Right lung (tissue), 10 donors: ENCODE measurements at places on chromosomes 5 and 9.

- no peak for DNase-seq
These were observed 36.0 kb downstream of the ANKRD33B start for GRCh38 chr5:10599862-10600284.

GRCh38 chr5:179613460-179614071 is 9.9 kb downstream of the HNRNPH1 start:
- DNase-seq, result no peak

- no peak for DNase-seq
These were observed 266.8 kb downstream of the ARHGEF28 start for GRCh38 chr5:73892806-73893205.

DNA sequence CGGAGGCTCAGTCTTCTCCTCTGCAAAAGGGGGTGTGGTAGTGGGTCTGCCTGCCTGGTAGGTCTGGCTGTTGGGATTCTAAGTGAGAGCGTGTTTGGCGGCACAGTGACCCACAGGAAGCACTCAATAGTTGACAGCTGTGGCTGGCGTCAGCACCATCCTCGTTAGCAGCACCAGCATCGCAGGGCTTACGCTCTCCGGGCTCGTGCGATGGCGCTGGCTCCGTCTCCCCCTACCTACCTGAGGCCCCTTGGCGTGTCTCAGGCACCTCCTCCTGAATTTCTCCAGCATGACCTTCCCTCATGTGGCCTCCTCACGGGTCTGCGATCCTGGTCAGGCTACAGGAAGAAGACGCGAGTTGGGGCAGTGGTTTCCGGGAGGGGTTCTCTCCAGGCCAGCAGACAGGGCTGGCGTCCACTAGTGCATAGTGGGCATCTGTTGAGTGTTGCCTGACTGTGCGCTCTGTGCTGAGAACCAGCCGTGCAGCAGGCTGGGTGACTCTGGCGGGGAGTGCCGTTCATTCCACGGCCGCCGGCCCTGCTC is 66.9 kb downstream of the HMCN2 start:
- no peak for DNase-seq

DNA sequence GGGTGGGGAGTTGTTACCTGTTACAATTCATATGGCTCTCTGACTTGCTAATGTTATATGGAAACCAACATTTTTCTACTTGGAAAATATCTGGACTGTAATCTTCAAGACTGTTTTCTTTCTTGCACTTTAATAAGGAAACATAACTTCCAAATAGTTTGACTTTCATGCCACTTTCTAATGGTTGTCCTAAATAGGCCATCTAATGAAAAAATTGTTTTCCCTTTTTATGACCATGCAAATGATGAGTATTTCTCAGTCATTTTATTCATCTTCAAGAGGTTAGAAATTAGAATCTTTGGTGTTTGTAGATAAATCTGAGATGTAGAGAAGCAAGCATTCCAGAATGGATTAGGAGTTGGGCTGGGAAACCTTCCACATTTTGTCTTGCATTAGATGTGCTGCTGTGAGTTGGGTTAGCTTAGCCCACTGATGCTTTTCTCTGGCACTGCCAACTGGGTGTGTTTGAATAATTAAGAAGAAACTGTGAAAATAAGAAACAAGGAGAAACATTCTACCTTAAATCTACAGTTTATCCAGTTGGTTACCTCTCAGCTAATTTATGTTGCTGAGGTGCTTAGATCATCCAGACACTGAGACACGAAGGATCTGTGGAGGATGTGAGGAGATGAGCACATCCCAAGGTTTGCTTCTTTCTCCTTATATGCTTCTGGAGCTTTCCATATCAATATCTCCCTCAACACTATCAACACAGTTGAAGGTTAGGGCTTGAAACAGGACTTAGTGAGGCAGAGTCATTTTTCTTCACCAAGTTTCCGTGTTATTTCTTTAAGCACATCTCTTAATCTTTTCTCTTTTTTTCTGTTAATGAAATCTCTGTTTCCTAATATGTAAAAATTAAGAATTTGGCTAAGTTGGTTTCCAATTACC is 2.7 kb downstream of the RASGRF2 start:
- no peak for DNase-seq
